Thymus (tissue), 14 donors: ENCODE measurements at places on chromosomes 6 and 20. TPM values are rescaled to one million over a fixed set of nuclear protein-coding genes. Genes with fewer than 3 reads are reported as not detected.

Gene HEY2
- 2.8 TPM for polyA plus RNA-seq

Gene FAM83B
- 2.0 TPM for polyA plus RNA-seq

Gene DEFB124
- polyA plus RNA-seq = 0.23 TPM

Gene TCF19
- 5.1 TPM for polyA plus RNA-seq

Gene OR2B6
- 0.87 TPM for polyA plus RNA-seq

GRCh38 chr6:116221911-116222310 lies 32.0 kb downstream of the TSPYL4 start:
- no peak for DNase-seq

GRCh38 chr20:3857405-3857804 lies 10.8 kb downstream of the MAVS start:
- DNase-seq = no peak

DNA sequence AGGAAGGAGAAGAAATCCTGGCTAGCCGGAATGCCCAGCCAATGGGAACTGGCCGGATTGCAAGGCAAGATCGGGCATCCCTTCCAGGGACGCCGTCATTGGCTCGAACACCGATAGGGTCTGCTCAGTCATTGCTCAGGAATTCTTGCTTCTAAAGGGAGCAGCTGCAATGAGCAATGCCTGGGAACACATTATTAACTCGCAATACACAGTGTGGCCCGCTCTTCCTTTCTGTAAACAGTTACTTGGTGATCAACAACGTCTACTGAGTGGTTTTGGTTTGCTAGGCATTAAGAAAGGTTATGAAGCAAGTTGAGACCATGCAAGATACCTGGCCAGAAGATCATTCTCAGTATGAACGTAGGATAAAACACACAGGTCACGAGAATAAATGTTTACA lies 165.4 kb upstream of the CITED2 start:
- no peak for DNase-seq

GRCh38 chr20:5488823-5489222 lies 172.1 kb upstream of the PROKR2 start:
- no peak for DNase-seq
